K562 (cell line): ENCODE measurements at places on chromosomes 1 and 21.
A peak's percentile ranks its signal among the peaks of the same experiment; 100 is the strongest.

DNA sequence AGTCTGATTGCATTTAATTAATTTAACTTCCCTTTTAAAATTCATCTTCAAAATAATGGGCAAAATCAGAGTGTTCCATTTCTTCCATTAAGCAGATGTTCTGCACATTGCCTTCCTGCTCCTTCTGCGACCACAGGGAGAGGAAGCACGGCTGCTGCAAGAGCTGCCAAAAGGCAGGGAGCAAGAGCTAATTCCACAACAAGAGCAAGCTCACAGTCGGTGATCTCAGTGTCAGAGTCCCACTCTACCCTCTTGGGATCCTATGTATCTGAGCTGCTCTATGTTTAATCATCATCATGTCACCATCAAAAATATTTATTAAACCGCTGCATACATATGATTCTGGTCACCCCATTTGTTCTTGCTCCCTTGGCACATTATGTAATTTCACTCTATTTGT is 255.3 kb upstream of the CAMK1G start:
- no peak for DNase-seq

GRCh38 chr1:50851466-50851865 is 108.6 kb downstream of the FAF1 start:
- no peak for DNase-seq

DNA sequence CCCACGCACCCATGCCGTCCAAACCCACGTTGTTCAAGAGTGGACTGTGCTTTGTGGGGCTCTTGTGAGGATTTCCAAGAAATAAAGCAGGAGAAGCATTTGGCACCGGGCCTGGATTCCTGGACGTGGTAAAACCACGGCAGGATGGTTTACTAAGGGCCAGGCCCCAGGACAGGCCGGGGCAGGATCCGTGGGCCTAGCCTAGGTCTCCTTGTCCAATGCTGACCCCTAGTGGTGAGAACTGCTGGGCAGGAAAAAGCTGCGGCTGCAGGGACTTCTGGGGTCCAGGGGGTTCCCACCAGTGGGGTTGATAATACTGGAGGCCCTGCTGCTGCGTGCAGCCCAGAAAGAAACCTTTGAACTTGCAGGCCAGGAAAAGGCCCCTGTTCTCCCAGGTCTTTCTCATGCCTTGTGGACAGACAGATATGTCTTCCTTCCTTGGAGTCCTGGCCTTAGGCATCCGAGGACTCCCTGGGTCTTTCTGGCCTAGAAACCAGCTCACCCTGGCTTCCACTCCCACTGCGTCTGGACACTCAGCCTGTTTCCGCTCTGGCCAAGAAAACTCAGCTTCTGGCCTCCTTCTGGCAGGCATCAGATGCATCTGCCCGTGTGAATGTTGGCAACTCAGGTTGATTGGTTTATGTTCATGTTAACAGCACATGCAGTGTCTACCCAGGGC is 106.9 kb upstream of the TMEM51 start:
- DNase-seq, result peak; percentile 88

GRCh38 chr1:67723620-67724019 is 38.6 kb downstream of the GADD45A start:
- peak; percentile 45 for DNase-seq

- no peak for DNase-seq
These were observed 360.9 kb downstream of the RRAGC start for GRCh38 chr1:38498686-38499085.

- peak; percentile 67 for DNase-seq
These were observed 171.5 kb upstream of the IRF2BP2 start for GRCh38 chr1:234781241-234782065.

DNA sequence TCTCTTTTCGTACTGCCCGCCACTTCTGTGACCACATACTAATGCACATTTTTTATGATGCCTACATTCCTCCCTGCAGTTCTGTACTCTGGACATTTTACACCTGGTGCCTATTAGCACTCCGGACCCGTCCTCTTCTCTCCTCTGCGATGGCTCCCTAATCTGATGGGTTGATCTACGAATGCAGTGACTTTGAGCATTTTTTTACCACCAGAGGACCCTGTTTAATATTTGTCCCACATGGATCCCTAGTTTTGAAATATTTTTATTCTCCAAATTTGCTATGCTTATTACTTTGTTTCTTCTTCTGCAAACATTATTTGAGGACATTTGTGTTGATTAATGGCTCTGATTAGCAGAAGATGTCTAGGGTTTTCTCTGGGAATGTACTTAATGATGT is 5.2 kb downstream of the PPFIA4 start:
- peak; percentile 58 for DNase-seq

- no peak for DNase-seq
These were observed 362.7 kb downstream of the SIPA1L2 start for GRCh38 chr1:232267092-232267836.

- DNase-seq, result no peak
These were observed 121.1 kb downstream of the SIK1 start for GRCh38 chr21:43305811-43306311.

- no peak for DNase-seq
These were observed 89.6 kb upstream of the HNRNPU start for GRCh38 chr1:244953901-244954300.

- no peak for DNase-seq
These were observed 118.9 kb downstream of the SLC44A5 start for GRCh38 chr1:75492011-75492410.

GRCh38 chr21:14284481-14284880 is 68.5 kb downstream of the RBM11 start:
- peak; percentile 37 for DNase-seq
